ENCODE measurements at places on chromosomes 7 and 10. TPM values are rescaled to one million over a fixed set of nuclear protein-coding genes. Genes with fewer than 3 reads are reported as not detected.

GRCh38 chr10:4003348-4003973 lies 218.5 kb upstream of the KLF6 start:
- H3K27ac ChIP-seq: no peak overlapping the region
- no peaks in the 10 kb centered on the region for H3K27me3 ChIP-seq
- no peaks in the 10 kb centered on the region for H3K36me3 ChIP-seq
- no peak overlapping the region for H3K4me3 ChIP-seq
- H3K4me1 ChIP-seq: no peaks in the 10 kb centered on the region

DNA sequence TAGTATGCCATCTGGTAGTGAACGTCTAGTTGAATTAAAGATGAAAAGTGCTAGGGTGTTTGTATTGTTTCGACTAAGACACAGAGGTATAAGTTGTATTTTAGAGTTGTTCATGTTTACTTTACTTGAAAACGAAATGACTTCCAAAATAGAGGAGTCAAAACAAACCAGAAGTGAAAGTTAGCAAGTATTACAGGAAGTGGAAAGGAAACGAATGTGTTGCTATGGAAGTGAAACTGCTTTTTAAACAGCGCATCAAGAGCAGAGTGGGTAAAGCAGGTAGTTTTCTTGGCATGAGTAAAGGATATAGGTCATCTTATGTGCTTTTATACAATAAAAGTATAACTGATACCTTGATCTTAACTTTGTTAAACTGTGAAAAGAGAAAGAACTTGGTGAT lies 20.0 kb upstream of the GALNTL5 start:
- H3K36me3 ChIP-seq: no peaks in the 10 kb centered on the region
- peak; percentile 31 for DNase-seq
- H3K4me1 ChIP-seq: peaks cover 4% of the 10 kb centered on the region

DNA sequence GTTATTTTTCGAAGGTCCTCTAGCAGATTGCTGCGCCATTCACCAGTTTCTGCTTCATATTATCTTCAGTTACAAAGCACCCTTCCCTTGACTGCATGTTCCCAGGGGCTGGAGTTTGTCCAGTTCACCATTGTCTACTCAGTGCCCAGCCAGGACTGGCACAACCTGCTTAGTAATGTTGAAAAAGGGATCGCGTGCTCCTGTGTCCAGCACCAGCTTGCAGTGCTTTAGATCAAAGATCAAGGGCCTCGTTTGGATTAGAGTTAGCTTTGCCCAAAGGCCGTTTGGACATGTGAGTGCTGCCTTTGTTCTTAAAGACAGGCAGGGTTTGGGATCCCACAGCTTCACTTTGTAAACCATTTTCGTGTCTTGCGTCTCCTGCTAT lies 867 bp downstream of the ATP6V0E2 start:
- peaks cover 6% of the 10 kb centered on the region for H3K4me1 ChIP-seq
- H3K4me3 ChIP-seq: no peak overlapping the region
- DNase-seq: no peak
- peaks cover 6% of the 10 kb centered on the region for H3K27me3 ChIP-seq
- H3K36me3 ChIP-seq: no peaks in the 10 kb centered on the region
- H3K27ac ChIP-seq: no peak overlapping the region

GRCh38 chr10:8245131-8245813 lies 190.8 kb downstream of the GATA3 start:
- H3K27ac ChIP-seq: no peak overlapping the region

Gene IGFBP3
- 1.6 TPM for polyA plus RNA-seq

Gene MMD2
- polyA plus RNA-seq: 0.12 TPM
